ENCODE measurements at places on chromosomes 7 and 10. TPM values are rescaled to one million over a fixed set of nuclear protein-coding genes. Genes with fewer than 3 reads are reported as not detected.

DNA sequence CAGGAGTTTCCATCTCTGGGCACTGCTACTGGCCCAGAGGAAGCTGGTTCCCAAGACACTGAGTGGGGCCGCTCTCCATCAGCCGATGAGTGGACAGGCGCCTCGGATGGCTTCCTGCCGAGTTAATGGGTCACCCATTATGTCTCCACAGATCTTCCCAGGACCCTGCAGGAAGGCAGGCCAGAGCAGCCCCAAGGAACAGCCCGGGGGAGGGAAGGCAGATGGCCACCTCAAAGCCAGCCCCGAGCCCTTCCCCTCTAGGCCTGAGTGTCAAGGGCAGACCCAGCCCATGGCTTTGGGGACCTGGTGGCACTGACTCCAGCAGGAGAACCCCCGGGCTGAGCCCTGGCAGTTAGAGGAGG, 3.4 kb upstream of the LFNG start:
- H3K27me3 ChIP-seq = no peaks in the 10 kb centered on the region
- H3K4me3 ChIP-seq = no peak overlapping the region
- no peaks in the 10 kb centered on the region for H3K36me3 ChIP-seq
- H3K27ac ChIP-seq = peak overlapping the region; percentile 20
- peaks cover 19% of the 10 kb centered on the region for H3K4me1 ChIP-seq
- DNase-seq = no peak

DNA sequence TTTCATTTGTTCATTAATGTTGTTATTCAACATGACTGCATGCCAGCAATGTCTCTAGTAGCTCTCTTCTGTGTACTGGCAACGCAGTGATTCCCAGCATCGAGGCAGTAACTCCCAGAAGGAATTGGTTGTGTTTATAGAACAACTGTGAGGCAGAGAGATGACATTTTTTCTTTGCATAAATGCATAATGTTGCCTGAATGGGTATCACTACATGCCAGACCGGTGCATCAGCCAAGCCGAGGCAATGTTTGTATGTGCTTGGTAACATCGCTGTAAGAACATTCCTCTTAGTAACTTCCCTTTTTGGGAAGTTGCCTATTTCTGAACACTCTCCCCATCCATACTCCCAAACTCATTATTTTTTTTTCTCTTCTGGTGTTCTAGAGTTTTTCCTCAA, 182.9 kb downstream of the HTR7 start:
- no peaks in the 10 kb centered on the region for H3K4me1 ChIP-seq
- no peak for DNase-seq
- H3K27ac ChIP-seq = no peak overlapping the region
- no peak overlapping the region for H3K4me3 ChIP-seq

- no peak for DNase-seq
- no peaks in the 10 kb centered on the region for H3K36me3 ChIP-seq
- no peak overlapping the region for H3K27ac ChIP-seq
- no peak overlapping the region for H3K4me3 ChIP-seq
- H3K4me1 ChIP-seq = peaks cover 12% of the 10 kb centered on the region
Measured at GRCh38 chr7:36312064-36312914, 77.4 kb upstream of the ANLN start.

- H3K27ac ChIP-seq = no peak overlapping the region
- H3K4me1 ChIP-seq = peaks cover 5% of the 10 kb centered on the region
- H3K27me3 ChIP-seq = no peaks in the 10 kb centered on the region
Measured at GRCh38 chr10:133361773-133362441, 4.1 kb upstream of the FUOM start.

DNA sequence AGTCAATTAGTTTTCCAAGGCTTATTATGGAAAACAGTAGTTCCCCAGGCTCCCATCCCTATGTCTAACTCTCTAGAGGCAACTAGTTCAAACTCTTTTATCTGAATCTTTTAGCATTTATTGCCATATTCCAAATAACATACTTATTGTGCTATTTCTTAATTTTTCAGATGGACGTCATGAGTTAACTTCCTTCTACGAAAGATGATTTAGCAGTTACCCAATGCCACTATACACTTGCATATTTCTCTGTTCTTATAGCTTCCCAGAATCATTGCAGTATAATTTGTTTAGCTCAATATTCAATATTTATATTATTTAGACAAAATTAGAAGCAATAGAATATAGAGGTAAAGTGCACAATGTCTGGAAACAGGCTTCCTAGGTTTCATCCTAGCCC, 52.8 kb downstream of the REEP3 start:
- peaks cover 18% of the 10 kb centered on the region for H3K36me3 ChIP-seq
- no peak for DNase-seq
- H3K4me1 ChIP-seq = peaks cover 20% of the 10 kb centered on the region
- H3K27ac ChIP-seq = peak overlapping the region; percentile 65
- H3K27me3 ChIP-seq = no peaks in the 10 kb centered on the region

DNA sequence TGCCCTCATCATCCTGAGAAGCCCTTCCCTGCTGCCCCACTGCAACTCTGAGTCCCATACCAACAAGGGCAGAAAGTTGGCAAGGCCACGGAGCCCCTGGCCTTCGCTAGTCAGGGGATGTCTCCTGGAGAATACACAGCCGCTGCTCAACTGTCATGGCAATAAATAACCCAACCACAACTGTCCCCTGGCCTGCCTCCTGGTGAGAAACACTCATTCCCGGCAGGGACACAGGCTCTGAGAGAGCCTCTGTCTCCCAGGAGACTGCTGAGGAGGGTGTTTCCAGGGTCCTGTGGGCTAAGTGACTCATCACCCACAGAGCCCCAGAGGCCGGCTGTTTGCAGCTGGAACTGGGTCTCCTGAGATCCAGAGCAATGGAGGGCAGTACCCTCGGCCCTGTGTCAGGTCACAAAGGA, 354.1 kb downstream of the TNS3 start:
- no peaks in the 10 kb centered on the region for H3K36me3 ChIP-seq
- DNase-seq = peak; percentile 35
- no peaks in the 10 kb centered on the region for H3K4me1 ChIP-seq
- no peak overlapping the region for H3K4me3 ChIP-seq
- no peak overlapping the region for H3K27ac ChIP-seq

- no peak overlapping the region for H3K4me3 ChIP-seq
- no peak overlapping the region for H3K27ac ChIP-seq
- no peak for DNase-seq
- no peaks in the 10 kb centered on the region for H3K4me1 ChIP-seq
- H3K27me3 ChIP-seq = no peaks in the 10 kb centered on the region
- H3K36me3 ChIP-seq = no peaks in the 10 kb centered on the region
Measured at GRCh38 chr7:69659983-69660382, 61.7 kb downstream of the AUTS2 start.

DNA sequence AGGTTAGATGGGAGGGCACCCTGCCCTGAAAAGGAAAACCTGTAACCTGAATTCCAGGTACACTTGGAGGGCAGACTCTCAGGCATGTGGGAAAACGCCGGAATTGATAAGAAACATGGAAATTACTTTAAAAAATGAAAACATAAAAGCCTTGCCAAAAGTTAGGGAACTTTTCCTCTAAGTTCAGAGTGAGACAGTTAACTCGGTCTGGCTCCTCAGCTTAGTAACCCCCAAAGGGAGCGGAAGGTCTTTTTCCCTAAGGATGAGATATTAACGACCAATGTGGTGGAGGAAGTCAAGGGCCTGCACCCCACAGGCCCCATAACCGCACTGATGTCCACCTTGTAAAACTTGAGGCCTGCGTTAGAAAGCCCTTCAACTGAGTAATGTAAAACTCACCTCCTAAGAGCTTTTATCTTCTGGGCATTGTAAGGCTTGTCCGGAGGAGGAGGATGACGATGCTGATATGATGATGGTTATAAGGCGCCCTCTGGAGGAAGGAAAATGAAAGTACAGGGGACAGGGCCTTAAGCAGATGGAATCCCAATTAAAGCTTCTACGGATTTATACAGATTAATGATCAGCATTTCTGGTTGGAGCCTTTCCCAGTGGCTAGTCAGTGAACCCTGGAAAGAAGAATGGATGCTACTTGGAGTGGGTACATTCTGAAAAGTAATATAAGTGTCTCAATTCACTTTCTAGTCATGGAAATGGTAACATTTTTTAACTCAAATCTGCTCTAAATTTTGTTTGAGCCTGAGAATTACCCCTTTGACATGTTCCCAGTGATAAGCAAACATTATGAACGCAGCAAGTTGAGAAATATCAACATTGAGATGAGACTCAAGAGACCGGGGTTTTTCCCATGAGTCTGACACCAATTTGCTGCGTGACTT, 694 bp downstream of the COL1A2 start:
- H3K36me3 ChIP-seq = no peaks in the 10 kb centered on the region
- H3K27me3 ChIP-seq = no peaks in the 10 kb centered on the region
- H3K4me3 ChIP-seq = peak overlapping the region; percentile 49
- no peak for DNase-seq
- H3K27ac ChIP-seq = peak overlapping the region; percentile 92
- H3K4me1 ChIP-seq = peaks cover 23% of the 10 kb centered on the region

DNA sequence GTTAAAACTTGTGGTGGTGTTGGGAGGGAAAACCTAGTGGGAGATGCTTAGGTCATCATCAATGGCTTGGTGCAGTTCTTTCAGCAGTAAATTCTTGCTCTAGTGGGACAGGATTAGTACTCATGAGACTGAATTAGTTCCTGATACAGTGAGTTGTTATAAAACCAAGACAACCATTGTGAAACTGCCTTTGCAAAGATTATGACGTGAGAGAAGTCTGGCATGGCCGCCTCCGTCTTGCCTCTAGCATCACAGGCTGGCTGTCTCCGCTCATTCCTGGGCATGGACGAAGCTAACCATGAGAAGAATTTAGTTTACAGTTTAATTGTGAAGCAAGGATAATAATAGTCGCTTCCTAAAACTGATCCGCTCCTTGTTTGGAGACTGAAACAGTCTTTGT, 186.4 kb downstream of the KIF20B start:
- no peak for DNase-seq
- H3K36me3 ChIP-seq = no peaks in the 10 kb centered on the region
- no peaks in the 10 kb centered on the region for H3K27me3 ChIP-seq

GRCh38 chr10:124200011-124200410, 106.6 kb upstream of the CHST15 start:
- no peaks in the 10 kb centered on the region for H3K36me3 ChIP-seq
- no peak overlapping the region for H3K27ac ChIP-seq
- DNase-seq = no peak
- no peaks in the 10 kb centered on the region for H3K27me3 ChIP-seq
- peaks cover 16% of the 10 kb centered on the region for H3K4me1 ChIP-seq

DNA sequence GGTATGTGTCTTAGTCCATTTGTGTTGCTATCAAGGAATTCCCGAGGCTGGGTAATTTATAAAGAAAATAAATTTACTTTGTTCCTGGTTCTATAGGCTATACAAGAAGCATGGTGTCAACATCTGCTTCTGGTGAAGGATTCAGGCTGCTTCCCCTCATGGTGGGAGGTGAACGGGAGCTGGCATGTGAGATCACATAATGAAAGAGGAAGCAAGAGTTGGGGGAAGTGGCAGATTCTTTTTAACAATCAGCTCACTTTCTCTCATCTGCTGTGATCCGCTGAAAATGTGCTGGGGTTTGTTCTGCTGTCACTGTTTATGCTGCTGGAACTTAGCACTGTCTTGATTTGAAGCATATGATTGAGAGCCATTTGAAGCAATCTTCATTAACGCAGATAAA, 730.0 kb upstream of the SORCS1 start:
- H3K4me1 ChIP-seq = no peaks in the 10 kb centered on the region
- no peak overlapping the region for H3K27ac ChIP-seq
- no peaks in the 10 kb centered on the region for H3K36me3 ChIP-seq
- no peak for DNase-seq

DNA sequence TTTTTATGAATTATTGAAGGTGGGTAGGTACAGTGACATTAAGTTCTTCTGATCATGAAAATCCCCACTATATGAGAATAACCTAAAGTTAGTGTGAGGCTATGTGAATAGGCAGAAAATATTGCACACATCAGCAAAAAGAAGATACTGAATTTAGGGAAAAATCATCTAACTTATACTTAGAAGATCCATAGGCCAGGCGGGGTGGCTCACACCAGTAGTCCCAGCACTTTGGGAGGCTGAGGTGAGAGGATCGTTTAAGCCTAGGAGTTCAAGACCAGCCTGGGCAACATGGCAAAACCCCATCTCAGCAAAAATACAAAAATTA, 49.5 kb upstream of the ARHGAP12 start:
- H3K4me3 ChIP-seq = no peak overlapping the region
- no peaks in the 10 kb centered on the region for H3K36me3 ChIP-seq
- no peak overlapping the region for H3K27ac ChIP-seq
- DNase-seq = no peak

DNA sequence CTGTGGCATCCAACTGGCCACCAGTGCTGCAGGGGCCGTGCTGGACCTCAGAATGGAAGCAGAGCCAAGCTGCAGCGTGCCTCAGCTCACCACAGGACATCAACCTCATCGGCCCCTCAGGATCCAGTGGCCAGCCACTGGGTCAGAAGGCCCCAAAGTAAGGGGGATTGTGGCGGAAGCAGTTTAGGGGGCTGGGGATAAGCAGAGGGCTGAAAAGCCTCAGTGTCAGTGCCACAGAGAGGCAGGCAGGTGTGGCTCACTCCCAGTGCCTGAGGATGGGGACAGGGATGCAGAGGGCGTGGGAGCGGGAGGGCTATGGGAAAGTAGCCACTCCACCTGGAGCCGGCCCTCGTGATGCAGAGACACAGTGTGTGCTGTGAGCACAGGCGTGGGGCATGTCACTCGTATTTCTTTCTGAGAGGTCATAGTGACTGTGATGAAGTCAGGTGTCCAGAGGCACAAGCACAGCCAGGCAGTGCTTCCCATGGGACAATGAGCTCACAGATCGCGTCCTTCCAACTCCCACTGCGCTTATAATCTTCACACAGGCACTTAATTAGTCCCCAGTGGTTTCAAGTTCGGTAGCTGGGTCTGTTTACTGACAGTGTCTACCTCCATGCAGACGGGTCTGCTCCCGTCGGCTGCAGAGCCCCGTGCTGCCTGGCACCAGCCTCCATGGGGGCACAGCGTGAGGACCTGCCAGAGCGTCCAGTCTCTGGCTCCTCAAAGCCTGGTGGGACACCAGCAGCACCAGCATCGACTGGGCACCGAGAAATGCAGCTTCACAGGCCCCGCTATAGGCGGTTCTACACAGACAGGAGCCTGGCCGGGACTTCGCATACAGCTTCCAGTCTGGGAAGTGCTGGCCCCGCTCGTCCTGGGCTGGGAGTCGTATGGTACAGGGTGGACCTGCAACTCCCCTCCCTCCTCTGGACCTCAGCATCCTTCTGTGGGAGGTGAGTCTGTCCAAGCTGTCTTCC, 42.9 kb upstream of the CNPY1 start:
- no peak for DNase-seq
- no peak overlapping the region for H3K27ac ChIP-seq
- peaks cover 17% of the 10 kb centered on the region for H3K4me1 ChIP-seq
- no peak overlapping the region for H3K4me3 ChIP-seq
- no peaks in the 10 kb centered on the region for H3K27me3 ChIP-seq
- H3K36me3 ChIP-seq = no peaks in the 10 kb centered on the region

VKORC1L1 gene
- 24.8 TPM for total RNA-seq

MRPL32 gene
- 49.0 TPM for total RNA-seq

SFMBT2 gene
- total RNA-seq = 10.0 TPM

MRC1 gene
- total RNA-seq = 9.7 TPM

CREB5 gene
- 9.2 TPM for total RNA-seq
